ENCODE measurements at places on chromosomes 12 and 14.
A peak's percentile ranks its signal among the peaks of the same experiment; 100 is the strongest.

DNA sequence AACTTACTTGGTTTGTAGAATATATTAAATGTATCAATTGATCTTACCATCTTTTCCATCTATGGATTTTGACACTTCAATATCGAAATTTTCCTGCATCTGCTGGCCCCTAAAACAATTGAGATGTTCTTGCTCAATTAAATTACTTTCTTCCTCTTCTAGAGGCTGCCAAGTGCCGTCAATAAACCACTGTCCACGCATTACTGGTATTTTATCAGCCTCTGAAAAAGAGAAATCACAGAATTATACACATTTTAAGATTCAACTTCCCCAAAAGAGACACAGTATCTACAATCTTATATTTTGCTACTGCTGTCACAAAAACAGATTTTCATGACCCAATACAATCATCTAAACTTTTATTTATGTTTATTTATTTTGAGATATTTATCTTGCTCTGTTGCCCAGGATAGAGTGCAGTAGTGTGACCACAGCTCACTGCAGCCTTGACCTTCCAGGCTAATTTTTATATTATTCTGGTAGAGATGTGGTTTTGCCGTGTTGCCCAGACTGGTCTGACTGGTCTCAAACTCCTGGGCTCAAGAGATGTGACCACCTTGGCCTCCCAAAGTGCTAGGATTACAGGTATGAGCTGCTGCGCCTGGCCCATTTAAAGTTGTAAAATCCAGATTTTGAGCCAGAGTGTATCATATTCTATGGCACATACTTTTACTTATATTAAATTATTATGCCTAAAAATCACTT, 49.3 kb downstream of the DDHD1 start:
- DNase-seq: no peak

DNA sequence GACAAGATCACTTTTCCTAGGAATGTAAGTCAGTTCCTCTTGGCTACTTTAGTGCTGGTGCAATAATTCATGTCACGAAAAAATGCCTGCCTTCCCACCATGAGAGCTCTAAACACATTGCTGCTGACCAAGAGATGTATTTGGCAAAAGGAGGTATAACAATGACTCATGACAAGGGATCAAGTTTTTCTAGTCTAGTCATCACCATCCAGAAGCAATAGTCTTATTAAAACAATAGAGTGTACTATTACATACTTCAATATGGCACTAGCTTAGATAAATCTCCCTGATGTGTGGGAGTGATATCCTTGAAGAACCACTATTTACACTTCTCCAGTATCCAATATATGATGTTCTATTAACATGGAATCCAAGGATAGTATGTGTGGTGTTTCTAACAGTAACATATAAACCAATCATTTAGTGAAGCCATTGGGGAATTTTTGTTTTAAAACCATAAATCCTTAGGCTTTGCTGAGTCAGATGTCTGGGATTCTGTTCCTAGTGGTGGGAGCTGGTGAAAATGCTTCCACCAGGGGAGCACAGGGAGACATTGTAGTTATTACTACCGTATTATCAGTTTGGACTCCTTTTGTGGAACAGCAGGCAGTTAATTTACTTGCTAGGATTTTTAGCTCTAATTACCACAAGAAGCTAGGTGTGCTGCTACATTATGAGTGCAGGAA, 1387.5 kb downstream of the LRFN5 start:
- no peak for DNase-seq

- no peak for DNase-seq
These were observed 54.2 kb downstream of the SUSD6 start for GRCh38 chr14:69665631-69666030.

DNA sequence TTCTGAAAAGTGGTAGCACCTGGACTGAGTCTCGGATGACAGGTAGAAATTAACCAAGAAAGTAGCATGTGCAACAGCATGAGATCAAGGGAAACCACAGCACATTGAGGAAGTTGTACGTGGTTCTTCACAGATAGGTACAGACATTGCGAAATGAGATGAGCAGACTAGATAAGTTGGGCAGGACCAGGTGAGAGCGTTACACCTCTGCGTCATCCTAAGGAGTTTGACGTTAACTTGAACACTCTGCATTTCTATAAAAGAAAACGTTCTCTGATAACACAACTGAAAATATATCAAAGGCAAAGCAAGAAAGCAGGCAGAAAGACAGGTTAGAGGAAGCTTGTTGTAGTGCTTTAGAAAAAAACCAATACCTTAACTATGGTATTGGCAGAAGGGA, 98.5 kb upstream of the RASSF8 start:
- no peak for DNase-seq

- no peak for DNase-seq
These were observed 53.5 kb downstream of the SLC38A6 start for GRCh38 chr14:61034416-61035120.

DNA sequence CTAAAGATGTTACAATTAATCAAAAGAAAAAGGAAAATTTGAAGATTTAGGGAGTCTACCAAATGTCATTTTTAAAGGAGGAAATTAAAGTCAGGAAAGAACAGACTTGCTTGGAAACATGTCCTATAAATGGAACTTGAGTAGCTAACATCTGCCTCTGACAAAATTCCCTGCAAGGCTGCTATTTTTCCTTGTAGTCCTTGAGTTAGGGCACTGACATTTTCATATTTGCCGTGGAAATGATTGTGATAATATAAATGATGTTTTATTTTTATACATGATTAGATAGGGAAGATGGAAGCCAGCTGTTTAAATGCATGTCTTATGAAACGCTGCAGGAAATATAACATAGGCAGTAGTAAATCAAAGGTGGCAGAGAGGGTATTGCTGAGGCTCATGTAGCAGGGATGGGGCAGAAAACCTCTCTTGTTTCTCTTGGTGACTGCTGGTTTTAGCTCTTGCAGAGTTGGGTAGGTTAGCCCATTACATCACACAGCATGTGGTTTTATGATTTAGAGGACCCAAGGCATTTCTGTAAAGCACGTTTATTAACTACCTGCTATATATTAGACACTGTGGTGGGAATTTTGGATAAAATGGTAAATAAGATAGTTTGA, 21.7 kb downstream of the NUBPL start:
- no peak for DNase-seq

DNA sequence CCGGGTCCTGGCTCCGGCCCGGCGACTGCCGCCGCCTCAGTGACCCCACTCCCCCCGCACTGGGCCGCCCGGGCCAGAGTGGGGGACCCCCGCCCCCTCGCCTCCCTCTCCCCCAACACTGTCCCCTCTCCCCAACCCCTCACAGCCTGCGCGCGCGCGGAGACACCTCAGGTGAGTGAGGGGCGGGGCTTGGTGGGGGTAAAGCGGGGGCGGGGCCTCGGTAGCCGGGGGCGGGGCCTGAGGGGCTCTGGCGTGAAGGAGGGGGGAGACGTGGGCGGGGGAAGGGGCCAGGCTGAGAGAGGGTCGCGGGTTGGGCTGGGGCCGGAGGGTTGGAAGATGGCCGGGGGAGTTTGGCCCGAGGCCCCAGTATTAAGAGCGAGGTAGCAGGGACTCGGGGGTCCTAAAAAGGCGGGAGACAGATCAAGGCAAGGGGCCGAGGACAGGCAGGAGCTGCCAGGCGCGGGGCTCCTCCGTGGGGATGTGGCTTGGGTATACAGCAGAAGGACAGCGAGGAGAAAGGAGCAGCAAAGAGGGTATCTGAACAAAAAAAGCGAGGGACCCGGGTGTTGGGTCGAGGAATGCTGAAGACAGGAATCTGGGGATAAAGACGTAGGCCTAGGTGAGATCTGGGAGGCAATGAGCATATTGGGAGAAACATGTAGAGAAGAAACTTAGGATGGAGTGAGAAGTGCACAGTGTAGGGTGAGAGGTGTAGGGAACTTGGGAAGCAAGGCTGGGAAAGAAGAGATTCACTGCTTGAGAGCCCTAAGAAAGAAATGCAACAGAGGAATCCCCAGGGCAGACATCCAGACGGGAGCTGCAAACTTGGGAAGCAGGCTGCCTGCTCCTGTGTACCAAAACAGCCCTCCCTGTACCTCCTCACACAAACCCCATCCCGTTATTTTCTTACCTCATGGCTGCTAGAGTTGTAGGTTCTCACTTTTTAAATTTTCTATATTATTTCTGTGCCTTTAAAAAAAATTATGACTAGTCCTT, 10.8 kb downstream of the SUOX start:
- DNase-seq: peak; percentile 42

GRCh38 chr12:28601570-28602058, 411.4 kb downstream of the CCDC91 start:
- no peak for DNase-seq

DNA sequence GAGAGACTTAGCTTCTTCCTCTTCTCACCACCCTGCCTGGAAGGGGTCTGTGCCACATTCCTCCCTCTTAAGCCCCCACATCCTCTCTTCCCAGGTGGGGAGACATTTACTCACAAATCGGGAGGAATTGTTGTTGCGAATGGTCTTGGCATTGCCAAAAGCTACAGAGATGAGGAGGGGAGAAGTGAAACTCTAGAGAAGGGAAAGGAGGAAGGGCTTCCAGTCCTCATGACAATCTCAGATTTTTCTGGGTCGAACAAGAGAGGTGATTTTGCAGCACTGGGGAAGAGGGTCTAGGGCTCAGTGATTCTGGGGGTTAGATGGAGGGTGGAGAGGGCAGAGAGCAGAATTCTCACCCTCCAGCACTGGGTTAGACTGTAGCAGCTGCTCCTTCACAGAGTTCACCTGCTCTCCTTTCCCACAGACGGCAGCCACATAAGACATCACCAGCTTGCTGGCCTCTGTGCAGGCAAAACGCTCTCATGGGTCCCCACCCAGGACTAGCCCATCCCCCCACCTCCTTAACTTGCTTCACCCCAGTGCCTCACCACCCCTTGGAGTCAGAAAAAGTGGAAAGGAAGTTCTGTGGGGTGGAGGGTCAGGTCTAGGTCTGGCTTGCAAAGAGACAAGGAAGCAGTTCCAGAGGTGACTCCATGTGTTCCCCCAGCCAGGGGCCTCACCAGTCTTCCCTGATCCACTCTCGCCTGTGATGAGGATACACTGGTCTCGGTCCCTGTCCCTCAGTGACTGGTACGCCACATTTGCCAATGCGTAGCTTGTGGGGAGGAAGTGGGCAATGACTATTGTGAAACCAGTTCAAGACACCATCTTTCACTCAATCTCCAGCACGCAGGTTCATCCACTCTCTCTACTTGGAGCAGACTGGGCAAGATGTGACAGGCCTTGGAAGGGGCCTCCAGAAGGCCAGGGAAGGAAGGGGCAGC, 2.7 kb downstream of the MYO1A start:
- peak; percentile 33 for DNase-seq

- DNase-seq: no peak
These were observed 194.3 kb upstream of the DAAM1 start for GRCh38 chr14:58994130-58994529.

- no peak for DNase-seq
These were observed 393.1 kb upstream of the RGS6 start for GRCh38 chr14:71538938-71539649.

- no peak for DNase-seq
These were observed 218.2 kb upstream of the ARHGAP5 start for GRCh38 chr14:31858868-31859267.

DNA sequence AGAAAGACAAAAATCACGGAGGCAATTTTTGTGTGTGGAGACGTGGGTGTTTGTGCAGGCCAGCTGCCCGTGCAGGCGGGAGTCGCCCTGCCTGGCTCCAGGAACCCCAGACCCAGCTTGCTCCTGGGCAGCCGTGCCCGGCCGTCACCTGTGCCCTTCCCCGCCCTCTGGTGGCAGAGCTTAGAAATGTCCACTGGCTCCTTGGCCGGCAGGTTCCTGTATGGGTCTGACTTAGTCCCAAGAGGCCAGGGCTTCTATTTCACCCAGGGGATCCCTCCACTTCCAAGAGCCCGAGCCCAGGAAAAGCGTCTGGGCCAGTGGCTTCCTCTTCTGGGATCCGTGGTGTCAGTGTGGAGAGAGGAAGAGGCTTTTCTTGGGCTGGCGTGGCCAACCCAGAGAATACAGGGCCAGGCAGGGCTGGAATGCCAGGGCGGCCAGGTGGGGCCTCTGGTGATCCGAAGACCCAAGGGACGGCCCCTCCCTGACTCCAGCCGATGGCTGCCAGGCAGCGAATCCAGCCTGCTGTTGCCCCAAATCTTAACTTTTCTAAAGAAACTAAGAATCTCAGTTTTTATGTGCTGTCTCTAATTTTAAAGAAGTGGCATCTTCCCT, 120.9 kb downstream of the TMEM132C start:
- peak; percentile 4 for DNase-seq

GRCh38 chr14:51660741-51661140, 9.0 kb downstream of the FRMD6 start:
- no peak for DNase-seq

GRCh38 chr14:48382961-48383360, 707.6 kb upstream of the MDGA2 start:
- no peak for DNase-seq

GRCh38 chr12:124501827-124502226, 65.6 kb downstream of the NCOR2 start:
- no peak for DNase-seq

DNA sequence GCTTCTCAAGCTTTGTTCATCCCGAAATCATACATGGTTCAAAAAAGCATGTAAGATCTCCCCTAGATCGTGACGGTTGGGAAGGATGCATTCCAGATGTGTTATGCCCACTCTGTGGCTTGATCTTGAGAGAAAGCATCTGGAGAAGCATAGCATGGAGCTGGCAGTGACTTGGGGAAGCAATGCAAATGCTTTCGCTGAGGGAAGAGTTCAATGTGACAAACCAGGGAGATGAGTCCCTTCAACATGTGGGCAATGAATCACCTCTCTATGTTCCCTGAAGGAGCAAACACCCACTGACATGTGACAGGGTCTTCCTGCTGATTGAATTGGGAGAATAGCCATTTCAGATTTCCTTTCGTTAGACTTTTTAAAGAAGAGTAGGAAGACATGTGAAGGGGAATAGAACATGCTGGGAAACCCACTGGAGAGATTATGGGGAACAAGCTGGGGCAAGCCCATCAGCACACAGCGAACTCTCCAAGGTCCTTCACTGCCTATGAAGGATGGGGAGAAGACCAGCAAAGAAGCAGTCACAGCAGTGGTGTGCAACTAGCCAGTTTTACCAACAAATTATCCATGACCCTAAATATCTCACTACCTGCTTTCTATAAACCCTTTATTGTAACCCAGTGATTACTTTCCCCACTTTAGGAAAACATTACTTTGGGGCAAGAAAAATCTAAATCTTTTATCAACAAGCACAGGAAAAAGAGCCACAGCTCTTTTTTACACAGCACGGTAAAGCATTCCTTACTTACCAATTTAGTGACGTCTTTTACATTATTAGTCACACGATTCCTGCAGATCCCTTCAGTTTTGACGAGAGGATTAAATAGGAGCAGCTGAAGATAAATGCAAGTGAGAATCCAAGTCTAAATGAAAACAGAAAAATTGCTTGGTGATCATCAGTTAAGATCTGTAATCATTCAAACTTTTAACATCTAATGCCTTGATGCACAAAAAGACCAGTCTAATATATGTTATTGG, 35.0 kb downstream of the KITLG start:
- no peak for DNase-seq
